ENCODE measurements at places on chromosomes 2 and 18. TPM values are rescaled to one million over a fixed set of nuclear protein-coding genes. Genes with fewer than 3 reads are reported as not detected.

TXNDC2 gene
- total RNA-seq, result 30.5 TPM

FEV gene
- not detected for total RNA-seq

ASB18 gene
- total RNA-seq, result 0.43 TPM

SNORC gene
- 14.5 TPM for total RNA-seq

HOXD3 gene
- total RNA-seq, result 22.3 TPM

GRP gene
- 2.9 TPM for total RNA-seq

ITPRIPL1 gene
- total RNA-seq, result 32.0 TPM

ALLC gene
- total RNA-seq, result 8.1 TPM

DNA sequence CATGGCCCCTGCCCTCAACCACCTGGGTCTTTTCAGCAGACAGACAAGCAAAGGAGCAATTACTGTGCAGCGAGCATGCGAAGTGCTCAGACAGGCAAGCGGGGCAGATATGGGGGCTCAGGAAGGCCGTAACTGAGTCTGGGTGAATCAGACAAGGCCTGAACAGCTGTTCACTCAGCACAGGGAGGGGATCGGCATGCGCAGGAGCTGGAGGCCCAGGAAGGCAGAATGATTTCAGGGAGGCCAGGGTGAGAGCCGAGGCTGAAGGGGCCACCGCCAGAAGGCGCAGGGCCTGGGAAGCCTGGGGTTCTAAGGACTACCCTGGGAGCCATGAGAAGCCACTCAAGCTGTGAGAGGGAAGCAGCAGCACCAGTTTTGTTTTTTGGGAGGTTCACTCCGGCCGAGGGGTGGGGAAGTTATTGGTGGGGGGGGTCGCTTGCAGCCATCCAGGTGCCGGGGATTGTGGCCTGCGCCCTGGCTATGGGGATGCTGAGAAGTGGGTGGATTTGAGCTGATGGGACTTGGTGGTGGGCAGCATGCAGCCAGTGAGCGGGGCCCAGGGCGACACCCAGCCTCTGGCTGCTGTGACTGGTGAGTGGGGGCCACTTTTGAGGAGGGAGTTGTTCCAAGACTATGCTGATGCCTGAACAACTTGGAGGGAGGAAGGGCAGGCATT, 132.2 kb downstream of the TSN start:
- H3K4me3 ChIP-seq, result no peak overlapping the region
- no peak for DNase-seq
- no peaks in the 10 kb centered on the region for H3K36me3 ChIP-seq
- no peak overlapping the region for H3K27ac ChIP-seq
- no peaks in the 10 kb centered on the region for H3K27me3 ChIP-seq

DNA sequence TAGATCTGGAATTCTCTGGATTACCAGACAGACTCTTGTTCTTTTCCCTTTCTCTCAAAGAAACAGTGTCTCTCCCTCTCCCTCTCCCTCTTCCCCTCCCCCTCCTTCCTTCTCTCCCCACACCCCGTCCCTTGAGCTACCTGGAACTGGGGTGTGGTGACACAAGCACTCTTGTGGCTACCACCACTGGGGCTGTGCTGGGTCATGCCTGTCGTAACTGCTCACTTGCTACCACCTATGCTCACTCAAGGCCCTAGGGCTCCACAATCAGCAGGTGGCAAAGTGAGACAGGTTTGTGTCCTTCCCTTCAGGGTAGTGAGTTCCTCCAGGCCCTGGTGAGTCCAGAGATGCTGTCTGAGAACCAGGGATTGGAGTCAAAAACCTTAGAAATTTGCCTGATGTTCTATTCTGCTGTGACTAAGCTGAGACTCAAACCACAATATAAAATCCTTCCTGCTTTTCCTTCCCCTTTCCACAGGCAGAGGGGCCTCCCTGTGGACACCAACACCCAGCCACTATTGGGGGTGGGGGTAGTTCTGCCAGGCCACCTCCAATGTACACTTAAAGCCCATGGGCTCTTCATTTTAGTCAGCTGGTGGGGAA, 70.8 kb downstream of the OXER1 start:
- H3K36me3 ChIP-seq, result no peaks in the 10 kb centered on the region
- no peak overlapping the region for H3K27ac ChIP-seq
- H3K4me1 ChIP-seq, result no peaks in the 10 kb centered on the region
- H3K27me3 ChIP-seq, result no peaks in the 10 kb centered on the region

DNA sequence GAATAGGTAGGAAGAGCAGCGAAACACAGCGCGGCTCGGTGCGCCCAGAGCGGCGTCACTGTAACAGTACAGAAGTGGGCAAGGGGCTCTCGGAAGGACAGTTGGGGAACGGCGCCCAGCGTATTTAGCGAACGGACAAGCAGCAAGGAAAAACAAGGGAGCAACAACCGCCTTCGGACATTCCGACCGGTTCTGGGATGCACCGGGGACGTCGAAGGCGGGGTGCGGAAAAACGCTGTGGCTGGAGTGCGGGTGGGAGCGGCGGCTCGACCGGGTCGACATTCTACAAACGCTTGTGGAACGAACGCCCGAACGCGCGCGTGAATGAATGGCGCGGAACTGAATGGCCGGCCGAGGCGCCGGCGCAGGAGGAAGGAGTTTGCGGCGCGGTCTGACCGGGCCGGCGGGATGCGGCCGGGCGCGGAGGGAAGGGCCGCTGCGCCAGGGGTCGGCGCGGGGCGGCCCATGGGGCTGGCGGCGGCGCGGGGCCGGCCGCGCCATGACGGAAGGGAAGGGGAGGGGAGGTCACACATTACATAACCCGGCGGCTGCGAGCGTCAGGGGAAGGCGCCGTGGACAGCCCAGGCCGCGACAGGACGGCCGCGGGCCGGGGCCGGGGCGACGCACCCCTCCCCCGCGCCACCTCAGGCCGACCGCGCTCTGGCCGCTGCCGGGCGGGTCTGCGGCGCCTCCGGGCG, 605 bp downstream of the REV1 start:
- peak overlapping the region; percentile 96 for H3K4me3 ChIP-seq
- H3K27me3 ChIP-seq, result no peaks in the 10 kb centered on the region
- DNase-seq, result peak; percentile 73

DNA sequence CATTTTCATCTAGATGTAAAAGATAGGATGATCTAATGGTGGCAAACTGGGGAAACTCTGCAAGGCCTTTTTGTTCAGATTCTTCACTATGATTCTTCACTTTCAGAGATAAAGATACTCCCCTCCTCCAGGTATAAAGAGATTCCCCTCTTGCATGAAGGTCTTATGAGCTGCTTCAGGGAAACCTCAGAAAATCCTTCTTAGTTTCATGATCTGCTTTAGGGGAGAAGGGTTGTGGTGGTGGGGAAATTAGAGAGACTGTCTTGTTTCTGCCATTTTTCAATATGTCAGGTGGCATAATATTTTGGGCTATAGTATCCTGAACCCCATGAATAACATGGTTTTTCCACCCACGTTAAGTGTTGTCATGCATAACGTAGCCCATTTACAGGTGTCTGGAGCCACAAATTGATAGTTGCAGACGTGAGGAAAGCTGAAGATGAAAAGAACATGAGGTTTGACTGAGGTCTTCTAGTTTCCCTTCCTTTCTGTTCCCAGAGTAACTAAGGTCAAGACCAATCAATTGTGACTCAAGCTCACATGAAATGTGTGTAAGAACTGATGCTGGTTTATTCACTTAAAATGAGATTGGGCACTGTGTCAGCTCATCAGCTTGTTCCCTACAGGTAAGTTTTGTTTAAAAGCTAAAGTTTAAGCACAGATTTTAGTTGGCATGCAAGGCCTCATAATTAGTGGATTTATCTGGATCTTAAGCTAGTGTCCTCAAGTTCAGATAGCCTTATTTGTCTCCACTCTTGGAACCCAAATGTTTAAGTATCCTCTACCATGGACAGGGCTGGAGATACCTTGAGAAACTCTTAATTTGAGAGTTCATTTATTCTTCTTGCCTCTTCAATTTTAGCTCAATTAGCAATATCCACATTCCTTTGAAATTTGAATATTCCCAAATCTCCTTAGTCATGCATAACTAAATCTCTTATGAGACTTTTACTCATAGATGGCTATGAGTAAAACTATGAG, 304.5 kb upstream of the FANCL start:
- H3K4me1 ChIP-seq, result no peaks in the 10 kb centered on the region
- no peak overlapping the region for H3K27ac ChIP-seq
- no peaks in the 10 kb centered on the region for H3K27me3 ChIP-seq
- no peaks in the 10 kb centered on the region for H3K36me3 ChIP-seq

DNA sequence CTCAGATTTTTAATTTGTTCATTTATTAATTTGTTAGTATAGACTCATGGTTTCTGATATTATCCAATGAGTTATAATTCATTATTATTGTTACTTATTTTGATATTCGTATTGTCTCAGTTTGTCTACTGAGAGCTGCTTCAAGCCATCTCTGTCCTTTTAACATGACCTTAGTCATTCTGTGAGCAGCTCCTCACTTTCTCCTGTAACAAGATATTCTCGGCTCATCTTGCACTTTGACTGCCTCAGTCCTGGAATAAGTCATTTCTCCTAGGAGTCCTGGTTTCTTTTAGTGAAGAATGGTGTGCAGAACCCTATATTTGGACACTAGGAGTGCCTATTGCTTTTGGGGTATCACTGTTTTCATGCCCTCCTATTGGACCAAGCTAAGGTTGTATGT, 13.2 kb downstream of the ASB1 start:
- H3K36me3 ChIP-seq, result no peaks in the 10 kb centered on the region
- peaks cover 26% of the 10 kb centered on the region for H3K4me1 ChIP-seq
- H3K27ac ChIP-seq, result peak overlapping the region; percentile 50
- no peak for DNase-seq

- no peaks in the 10 kb centered on the region for H3K36me3 ChIP-seq
- H3K27me3 ChIP-seq, result no peaks in the 10 kb centered on the region
- no peak overlapping the region for H3K27ac ChIP-seq
- H3K4me1 ChIP-seq, result no peaks in the 10 kb centered on the region
- DNase-seq, result no peak
Observed at GRCh38 chr18:11521853-11522252, 87.5 kb upstream of the SLC35G4 start.

- H3K4me1 ChIP-seq, result peaks cover 24% of the 10 kb centered on the region
- H3K27me3 ChIP-seq, result no peaks in the 10 kb centered on the region
- peak overlapping the region; percentile 76 for H3K27ac ChIP-seq
- no peak overlapping the region for H3K4me3 ChIP-seq
- DNase-seq, result peak; percentile 90
Observed at GRCh38 chr2:240259201-240259923, 118.9 kb upstream of the OTOS start.

- DNase-seq, result no peak
- H3K4me1 ChIP-seq, result no peaks in the 10 kb centered on the region
- no peak overlapping the region for H3K4me3 ChIP-seq
- H3K27ac ChIP-seq, result no peak overlapping the region
- H3K36me3 ChIP-seq, result no peaks in the 10 kb centered on the region
Observed at GRCh38 chr2:471560-471959, 183.7 kb upstream of the ALKAL2 start.

- peaks cover 9% of the 10 kb centered on the region for H3K4me1 ChIP-seq
- no peaks in the 10 kb centered on the region for H3K27me3 ChIP-seq
- H3K27ac ChIP-seq, result peak overlapping the region; percentile 94
- no peaks in the 10 kb centered on the region for H3K36me3 ChIP-seq
- H3K4me3 ChIP-seq, result peak overlapping the region; percentile 91
Observed at GRCh38 chr2:144331674-144332355, 188.1 kb downstream of the ZEB2 start.

DNA sequence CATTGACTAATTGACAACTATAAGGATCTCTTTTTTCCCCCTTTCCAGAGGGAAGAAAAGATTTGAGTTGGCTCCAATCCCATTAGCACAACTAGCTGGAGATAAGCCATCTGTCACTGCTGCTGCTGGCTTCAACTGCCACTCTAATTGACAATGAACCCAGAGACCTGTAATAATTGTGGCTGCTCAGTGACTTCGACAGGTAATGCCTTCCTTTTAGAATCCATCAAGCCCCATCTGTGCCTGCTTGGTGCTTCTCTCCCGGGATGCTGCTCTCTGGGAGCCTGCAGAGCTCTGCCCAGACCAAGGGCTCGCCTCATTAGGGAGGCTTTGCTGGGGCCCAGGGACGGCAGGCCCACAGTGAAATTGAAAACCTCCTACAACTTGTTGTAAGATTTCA, 376.7 kb upstream of the SOX11 start:
- H3K27ac ChIP-seq, result no peak overlapping the region
- no peak overlapping the region for H3K4me3 ChIP-seq
- no peaks in the 10 kb centered on the region for H3K4me1 ChIP-seq
- no peaks in the 10 kb centered on the region for H3K27me3 ChIP-seq
- DNase-seq, result no peak

DNA sequence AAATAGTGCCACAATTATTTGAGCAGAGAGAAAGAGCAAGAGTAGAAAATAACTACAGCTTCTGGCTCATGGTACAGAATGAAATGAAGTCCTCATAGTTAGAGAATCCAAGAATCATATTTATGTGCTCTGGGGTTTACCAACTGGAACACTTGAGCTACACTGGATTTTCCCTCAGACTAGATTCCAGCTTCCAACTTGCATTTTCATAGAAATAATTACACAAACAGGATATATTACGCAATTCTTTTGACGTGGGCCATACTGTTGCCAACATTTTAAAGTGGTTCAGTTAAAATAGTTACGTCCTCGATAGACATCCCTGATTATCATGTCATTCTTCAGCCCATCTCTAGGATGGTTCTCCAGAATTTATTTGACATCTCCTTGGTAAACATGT, 129.2 kb downstream of the ETAA1 start:
- H3K4me3 ChIP-seq, result no peak overlapping the region
- H3K27ac ChIP-seq, result no peak overlapping the region
- DNase-seq, result no peak
- no peaks in the 10 kb centered on the region for H3K27me3 ChIP-seq
- no peaks in the 10 kb centered on the region for H3K36me3 ChIP-seq
- no peaks in the 10 kb centered on the region for H3K4me1 ChIP-seq

- H3K27ac ChIP-seq, result peak overlapping the region; percentile 50
- peaks cover 16% of the 10 kb centered on the region for H3K4me1 ChIP-seq
- DNase-seq, result no peak
- no peaks in the 10 kb centered on the region for H3K27me3 ChIP-seq
- H3K4me3 ChIP-seq, result no peak overlapping the region
- H3K36me3 ChIP-seq, result no peaks in the 10 kb centered on the region
Observed at GRCh38 chr2:20419007-20419576, 27.8 kb upstream of the RHOB start.

DNA sequence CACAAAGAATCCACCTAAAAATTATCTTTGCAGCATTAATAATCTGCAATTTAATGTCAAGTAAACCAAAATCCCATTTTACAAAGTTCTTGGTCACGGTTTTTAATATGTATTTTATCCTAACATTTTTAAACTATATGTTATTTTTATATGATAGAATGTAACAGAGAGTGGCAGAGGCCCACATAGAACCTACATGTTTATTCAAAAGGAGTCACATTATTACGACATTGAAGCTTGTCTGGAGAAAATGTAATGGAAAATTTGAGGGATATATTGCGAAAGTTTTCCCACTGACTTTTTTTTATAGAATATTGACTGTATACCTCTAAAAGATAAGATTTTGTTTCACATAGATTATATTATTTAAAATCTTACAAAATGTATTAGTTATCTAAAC, 89.7 kb upstream of the COL3A1 start:
- H3K27me3 ChIP-seq, result no peaks in the 10 kb centered on the region
- no peak overlapping the region for H3K4me3 ChIP-seq
- H3K4me1 ChIP-seq, result no peaks in the 10 kb centered on the region
- no peak overlapping the region for H3K27ac ChIP-seq
- no peak for DNase-seq
- no peaks in the 10 kb centered on the region for H3K36me3 ChIP-seq

Data from testis (tissue), 5 donors.